ENCODE measurements at places on chromosomes 2 and 18.

DNA sequence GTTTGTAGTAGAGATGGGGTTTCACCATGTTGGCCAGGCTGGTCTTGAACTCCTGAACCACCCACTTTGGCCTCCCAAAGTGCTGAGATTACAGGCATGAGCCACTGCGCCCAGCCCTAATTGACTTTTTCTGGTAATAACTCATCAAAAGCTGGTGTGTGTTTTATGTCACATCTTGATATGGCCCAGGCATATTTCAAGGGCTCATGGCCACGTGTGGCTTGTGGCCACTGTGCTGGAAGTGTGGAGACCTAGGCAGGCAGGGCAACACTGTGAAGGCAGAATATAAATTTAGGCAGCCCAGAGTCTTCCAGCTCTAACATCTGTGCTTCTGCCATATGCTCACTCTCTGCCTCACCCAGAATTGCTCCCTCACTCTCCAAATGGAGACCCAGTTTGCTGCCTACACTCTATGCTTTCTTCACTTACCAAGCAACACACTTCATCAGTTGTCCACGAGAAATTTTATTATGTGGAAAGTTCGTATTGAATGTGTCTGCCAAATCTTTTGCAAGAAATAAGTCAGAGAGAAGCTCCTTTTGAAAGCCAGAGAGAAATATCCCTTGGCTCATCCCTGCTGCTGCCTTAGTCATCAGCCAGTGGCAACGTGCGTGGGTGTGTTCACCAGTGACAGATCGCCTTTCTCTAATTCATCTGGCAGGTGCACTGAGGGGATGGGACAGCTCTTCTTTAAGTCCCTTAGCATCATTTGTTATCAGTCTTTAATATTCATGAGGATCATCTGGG is 129.4 kb upstream of the CXCR4 start:
- no peak for DNase-seq

DNA sequence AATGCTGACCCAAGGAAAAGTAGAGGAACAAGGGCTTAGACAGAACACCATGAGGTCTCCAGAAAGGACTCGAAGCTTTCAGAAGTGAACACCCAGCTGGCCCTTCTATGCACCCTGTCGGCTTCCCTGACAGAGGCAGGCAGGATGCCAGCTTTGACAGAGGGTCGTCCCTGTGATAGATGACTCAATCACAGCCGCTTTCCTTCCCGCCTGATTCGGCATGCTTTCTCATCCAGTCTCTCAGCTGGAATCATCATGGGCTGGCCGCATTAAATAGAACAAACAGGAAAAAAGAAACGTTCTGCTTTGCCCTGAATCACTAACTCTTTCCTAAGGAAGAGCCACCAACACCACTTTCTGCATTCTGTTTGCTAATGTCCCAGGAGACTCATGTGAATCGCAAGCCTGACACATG is 140.3 kb upstream of the RAB12 start:
- DNase-seq = no peak

DNA sequence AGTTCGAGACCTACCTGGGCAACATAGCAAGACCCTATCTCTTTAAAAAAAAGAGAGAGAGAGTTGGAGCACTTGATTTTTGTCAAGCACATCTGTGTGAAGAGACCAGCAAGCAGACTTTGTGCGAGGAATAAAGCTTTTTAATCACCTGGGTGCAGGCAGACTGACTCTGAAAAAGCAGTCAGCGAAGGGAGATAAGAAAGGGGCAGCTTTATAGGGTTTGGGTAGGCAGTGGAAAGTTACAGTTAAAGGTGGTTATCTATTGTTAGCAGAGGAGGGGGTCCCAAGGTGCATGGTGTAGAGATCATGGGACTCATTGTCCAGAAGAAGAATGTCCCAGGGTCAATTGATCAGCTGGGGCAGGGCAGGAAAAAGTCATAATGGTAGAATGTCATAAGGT is 34.4 kb downstream of the NCL start:
- DNase-seq = no peak

GRCh38 chr18:43705850-43706249 is 428.6 kb upstream of the SYT4 start:
- DNase-seq = no peak

- DNase-seq = no peak
These were observed 11.1 kb downstream of the CLUL1 start for GRCh38 chr18:607930-608329.
